ENCODE measurements at places on chromosomes 16 and 17.

DNA sequence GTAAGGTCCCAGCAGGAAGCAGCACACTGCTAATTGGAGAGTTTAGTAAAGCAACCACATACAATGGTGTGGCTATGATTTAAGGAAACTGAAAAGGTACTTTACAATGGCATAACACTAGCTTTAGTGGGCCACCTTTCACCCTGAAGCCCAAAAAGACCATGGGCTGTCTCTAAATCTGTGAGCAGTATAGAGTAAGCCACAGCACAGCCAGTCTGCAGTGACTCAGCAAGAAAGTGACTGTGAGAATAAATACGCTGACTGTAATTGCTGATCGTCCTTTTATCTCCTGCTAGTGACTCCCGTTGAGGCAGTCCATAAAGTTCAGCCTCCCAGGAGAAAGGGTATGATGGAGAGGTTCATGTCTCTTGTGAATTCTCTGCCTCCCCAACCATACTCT is 679.8 kb upstream of the KIF2B start:
- no peak for DNase-seq

DNA sequence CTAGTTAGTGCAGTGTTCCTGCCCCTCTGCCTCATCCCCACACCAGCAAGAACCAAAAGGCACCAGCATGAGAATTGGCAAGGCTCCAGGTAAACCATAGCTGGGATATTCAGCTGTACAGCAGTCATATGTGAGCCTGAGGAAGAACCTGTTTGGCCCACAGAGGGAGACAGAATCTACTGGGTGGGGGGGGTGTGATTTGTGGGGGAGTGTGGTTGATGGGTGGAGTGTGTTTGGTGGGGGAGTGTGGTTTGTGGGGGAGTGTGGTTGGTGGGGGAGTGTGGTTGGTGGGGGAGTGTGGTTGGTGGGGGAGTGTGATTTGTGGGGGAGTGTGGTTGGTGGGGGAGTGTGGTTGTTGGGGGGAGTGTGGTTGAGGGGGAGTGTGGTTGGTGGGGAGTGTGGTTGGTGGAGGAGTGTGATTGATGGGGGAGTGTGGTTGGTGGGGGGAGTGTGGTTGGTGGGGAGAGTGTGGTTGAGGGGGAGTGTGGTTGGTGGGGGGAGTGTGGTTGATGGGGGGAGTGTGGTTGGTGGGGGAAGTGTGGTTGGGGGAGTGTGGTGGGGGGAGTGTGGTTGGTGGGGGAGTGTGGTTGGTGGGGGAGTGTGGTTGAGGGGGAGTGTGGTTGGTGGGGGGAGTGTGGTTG is 19.5 kb downstream of the MINK1 start:
- DNase-seq = no peak

- no peak for DNase-seq
Measured at GRCh38 chr17:63426917-63427308, 19.2 kb downstream of the CYB561 start.

DNA sequence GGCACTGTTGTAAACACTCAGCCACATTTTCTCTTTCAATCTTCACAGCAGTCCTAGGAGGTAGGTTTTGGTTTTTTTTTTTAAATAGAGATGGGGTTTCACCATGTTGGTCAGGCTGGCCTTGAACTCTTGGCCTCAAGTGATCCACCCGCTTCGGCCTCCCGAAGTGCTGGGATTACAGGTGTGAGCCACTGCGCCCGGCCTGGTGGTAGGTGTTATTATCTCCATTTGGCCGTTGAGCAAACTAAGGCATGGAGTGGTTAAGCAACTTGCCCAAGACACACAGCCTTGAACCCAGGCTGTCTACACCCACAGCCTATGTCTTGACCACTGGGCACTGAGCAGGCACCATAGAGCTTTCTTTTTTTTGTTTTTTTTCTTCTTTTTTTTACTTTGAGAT is 8.6 kb downstream of the SGCA start:
- DNase-seq = no peak

GRCh38 chr17:77676237-77676661 is 282.3 kb upstream of the TNRC6C start:
- DNase-seq = no peak

DNA sequence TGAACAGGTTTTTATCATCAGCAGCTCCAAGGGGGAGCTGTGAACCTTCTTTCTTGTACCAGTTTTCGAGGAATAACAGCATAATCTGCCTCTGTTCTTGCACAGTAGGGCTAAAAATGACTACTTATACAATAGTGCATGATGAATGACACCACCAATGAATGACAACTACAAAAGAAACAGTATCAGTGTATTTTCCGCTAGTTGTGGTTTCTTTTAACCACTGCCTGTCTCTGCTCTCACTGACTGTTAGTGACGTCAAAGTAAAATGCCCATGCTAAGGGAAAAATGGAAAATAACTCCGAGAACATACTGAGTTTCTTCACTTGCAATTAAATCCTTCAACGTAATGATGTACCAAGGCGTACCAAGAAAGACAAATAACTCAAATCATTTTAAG is 294.9 kb downstream of the MAP2K6 start:
- no peak for DNase-seq

GRCh38 chr16:85637061-85637807 is 24.1 kb downstream of the GSE1 start:
- DNase-seq = no peak

DNA sequence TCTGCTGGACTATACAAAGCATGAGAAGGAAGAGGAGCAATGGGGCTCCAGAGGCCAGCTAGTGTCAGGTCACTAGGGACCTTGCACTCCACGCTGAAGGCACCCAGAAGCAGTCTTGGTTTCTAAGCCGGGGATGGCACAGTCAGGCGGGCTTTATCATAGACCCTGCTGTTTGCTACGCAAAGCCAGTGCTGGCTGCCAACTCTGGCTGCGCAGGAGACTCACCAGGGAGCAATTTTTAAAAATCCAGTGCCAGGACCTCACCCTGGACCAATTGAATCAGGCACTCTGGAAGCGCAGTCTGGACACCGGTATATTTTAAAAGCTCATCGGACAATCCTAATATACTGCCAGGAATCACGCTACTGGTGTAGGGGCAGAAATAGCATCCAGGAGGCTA is 368.5 kb upstream of the XYLT1 start:
- no peak for DNase-seq

Data from stimulated activated CD4-positive, alpha-beta T cell treated with anti-CD3 and anti-CD28 coated beads, Interleukin-12 subunit alpha, Interleukin-12 subunit beta, amount 100 ng/mL, for 48 hours (primary cell).